Stimulated activated CD4-positive, alpha-beta T cell treated with anti-CD3 and anti-CD28 coated beads, TNF-alpha, amount 100 ng/mL, for 24 hours (primary cell): ENCODE measurements at places on chromosomes 1 and 21.
A peak's percentile ranks its signal among the peaks of the same experiment; 100 is the strongest.

DNA sequence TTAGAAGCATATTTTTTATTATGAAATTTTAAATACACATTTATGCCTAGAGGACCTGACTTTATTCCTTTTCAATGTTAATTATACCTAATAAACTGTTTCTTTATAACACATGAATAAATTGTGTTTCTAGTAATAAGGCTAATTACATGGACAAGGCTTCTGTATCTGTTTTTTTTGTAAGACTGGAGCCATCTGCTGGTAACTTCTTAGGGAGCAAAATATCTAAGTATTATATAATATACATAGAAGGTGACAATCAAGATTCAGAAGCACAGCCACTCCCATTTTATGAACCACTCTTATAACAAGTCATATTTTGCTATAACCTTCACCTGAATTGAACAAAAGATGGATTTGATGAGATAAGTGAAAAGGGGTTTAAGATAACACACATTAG is 84.2 kb downstream of the LBR start:
- no peak for DNase-seq

- no peak for DNase-seq
Observed at GRCh38 chr1:78079580-78079979, 33.8 kb downstream of the GIPC2 start.

DNA sequence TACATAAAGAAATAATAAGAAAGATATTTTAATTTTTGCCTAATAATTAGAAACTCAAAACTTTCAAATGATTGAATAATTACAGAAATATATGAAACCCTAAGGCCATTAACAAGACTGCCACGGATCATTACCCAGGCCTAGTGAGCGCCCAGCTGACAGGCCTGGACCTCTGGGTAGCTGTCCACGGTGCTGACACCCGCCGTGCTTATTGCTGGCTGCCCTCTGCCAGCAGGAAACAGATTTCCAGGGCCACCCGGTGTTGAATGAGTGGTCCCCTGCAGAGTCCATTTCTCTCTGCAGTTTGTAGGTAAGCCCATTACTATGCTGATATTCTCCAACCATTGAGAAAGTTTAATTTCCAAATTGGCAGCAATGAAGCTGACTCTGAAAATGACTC is 254.4 kb upstream of the GJB5 start:
- no peak for DNase-seq

DNA sequence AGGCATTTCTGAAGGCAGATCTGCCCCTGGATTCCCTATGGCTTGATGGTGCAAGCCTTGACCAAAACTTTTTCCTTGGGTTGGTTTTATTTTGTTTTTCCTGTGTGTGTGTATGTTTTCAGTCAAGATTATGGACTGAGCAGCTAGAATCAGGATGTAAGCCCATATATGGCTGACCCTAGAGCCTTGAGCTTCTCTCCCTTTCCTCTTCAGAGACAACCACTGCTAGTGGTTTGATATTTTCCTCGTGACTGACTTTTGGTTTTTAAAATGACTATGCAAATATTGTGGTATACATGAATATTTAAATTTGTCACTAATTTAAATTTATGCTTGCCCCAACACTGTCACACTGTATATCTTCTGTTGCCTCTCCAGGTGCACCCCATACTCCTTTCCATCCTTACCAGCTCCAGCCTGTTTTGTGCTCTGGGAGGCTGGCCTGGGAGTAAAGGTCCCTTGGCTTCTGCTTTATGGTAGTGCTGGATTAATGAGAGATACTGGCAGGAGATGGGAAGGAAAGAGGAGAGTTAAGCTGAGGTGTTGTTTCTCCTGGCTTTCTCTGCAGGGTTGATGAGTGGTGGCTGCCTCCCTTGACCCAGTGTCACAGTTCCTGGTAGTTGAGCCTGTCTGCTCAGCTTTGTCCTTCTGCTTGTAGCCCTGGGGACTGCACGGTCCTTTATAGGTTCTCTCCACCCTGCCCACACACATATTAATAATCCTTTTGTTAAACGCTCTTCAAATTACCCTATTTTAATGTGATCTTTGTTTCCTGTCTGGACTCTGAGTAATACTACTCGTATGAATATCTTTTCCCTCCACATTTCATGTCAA is 44.4 kb downstream of the RWDD3 start:
- DNase-seq = no peak

GRCh38 chr1:100164702-100165101 is 13.4 kb downstream of the LRRC39 start:
- DNase-seq = no peak

DNA sequence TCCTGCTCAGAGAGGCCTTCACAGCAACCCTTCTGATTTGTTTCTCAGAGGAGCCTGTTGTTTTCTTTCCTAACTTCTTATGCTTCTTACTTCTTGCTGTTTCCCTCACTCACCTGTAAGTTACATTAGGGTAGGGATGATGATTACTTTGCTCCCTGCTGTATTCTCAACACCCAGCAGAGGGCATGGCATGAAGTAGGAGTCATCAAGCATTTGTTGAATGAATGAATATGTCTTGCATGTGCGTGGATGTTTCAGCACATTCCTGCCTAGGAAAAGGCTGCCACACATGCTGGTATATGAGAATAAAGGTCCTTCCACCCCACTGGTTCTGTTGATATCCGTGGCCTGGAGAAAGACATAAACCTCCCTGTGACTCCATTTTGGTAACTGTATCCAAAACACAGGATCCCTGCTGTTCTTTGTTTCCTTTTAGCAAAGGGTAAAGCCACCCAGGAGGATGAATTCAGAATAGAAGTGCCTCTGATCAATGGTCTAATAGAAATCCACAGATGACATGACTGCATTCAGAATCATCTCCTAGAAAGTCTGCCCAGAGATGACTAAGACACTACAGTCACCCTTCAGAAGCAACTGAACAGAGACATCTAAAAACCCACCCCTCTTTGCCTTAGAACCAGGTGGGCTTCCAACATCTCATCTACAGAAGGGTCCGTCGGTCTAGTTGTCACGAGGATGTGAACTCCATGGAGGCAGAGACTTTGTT is 168.8 kb downstream of the ZSCAN20 start:
- DNase-seq = no peak

DNA sequence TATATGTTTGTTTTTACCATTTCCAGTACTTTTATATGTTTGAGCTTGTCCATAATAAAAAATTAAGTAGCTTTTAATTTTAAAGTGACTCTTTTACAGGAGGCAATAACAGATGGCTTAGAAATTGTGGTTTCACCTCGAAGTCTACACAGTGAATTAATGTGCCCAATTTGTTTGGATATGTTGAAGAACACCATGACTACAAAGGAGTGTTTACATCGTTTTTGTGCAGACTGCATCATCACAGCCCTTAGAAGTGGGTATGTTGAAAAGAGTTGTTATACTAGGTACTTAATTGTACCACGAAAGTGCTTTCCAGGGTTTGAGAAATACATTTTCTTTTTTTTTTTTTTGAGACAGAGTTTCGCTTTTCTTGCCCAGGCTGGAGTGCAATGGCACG is 46.1 kb downstream of the RNF2 start:
- DNase-seq = no peak

GRCh38 chr1:29831500-29832117 is 595.3 kb downstream of the PTPRU start:
- no peak for DNase-seq

- DNase-seq = no peak
Observed at GRCh38 chr1:1875932-1876331, 15.0 kb downstream of the GNB1 start.

GRCh38 chr1:168180148-168180524 is 1.4 kb downstream of the TIPRL start:
- DNase-seq = no peak

GRCh38 chr1:238606896-238607295 is 716.2 kb upstream of the ZP4 start:
- DNase-seq = no peak

DNA sequence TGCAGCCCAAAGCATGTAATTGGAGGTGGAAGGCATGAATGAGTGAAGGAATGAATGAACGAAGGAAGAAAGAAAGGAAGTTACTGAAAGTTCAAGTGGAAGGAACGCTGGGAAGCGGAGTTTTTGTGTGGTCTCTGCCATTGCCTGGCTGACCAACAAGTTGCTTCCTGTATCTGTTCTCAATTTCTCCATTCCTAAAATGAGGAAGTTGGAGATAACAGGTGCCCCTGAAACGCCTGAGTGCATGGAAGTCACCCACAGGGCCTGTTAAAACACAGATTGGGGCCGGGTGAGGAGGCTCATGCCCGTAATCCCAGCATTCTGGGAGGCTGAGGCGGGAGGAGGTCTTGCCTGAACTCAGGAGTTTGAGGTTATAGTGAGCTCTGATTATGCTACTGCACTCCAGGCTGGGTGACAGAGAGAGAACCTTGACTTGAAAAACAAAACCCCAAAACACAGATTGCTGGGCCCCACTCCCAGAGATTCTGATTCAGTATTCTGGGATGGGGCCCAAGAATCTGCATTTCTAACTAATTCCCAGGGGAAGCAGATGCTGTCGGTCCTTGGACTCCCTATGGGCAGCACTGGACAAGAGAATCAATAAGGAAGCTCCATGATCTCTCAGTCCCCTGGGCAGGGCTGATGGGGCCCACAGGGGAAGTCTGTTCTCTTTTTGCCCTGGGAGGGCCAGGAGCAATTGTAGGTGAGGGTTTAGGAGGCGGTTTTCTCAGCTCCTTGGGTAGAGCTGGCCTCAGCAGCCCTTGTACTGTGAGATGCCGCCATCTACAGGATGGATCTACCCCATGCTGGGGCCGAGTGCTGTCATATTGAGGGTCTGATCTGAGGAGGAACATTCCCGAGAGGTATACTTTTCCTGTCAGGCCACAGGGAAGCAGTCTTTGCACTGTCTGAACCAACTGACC is 3.3 kb upstream of the CNR2 start:
- DNase-seq = peak; percentile 12

GRCh38 chr1:176559878-176560277 is 96.9 kb downstream of the PAPPA2 start:
- no peak for DNase-seq

DNA sequence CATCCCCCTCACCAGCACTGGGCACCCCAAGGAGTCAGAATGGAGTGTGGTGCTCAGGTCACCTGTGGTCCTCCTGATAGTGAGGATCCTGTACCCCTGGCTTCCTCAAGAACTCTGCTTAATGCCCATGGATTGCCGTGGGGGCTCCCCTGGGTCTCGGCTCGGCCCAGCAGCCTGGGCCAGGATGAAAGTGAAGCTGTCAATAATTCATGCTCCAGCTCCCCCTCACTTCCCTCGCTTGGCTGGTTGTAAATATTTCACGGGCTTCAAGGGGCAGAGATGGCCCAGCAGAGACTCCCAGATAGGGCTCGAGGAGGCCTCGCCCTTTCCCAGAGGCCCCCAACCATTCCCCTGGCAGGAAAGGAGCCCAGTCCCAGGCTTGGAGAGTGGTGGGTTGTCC is 42.6 kb upstream of the KCNA10 start:
- DNase-seq = no peak

DNA sequence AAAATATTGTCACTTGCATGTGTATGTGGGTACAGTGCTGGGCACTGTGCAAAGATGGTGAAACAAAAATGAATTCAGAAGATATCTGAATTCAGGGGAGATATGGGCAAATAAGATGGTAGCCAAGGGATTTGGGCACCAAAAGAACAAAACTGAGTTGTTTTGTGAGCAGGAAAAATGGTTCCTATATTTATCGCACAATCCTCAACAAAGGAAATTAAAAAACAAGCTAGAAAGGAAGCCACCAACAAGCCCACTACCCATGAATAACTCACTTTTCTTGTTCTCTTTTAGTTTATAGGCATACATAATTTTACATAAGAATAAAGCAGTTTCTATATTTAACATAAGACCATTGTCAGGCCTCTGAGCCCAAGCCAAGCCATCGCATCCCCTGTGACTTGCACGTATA is 40.7 kb upstream of the VASH2 start:
- DNase-seq = no peak

GRCh38 chr1:4133297-4133938 is 233.3 kb upstream of the C1orf174 start:
- no peak for DNase-seq

DNA sequence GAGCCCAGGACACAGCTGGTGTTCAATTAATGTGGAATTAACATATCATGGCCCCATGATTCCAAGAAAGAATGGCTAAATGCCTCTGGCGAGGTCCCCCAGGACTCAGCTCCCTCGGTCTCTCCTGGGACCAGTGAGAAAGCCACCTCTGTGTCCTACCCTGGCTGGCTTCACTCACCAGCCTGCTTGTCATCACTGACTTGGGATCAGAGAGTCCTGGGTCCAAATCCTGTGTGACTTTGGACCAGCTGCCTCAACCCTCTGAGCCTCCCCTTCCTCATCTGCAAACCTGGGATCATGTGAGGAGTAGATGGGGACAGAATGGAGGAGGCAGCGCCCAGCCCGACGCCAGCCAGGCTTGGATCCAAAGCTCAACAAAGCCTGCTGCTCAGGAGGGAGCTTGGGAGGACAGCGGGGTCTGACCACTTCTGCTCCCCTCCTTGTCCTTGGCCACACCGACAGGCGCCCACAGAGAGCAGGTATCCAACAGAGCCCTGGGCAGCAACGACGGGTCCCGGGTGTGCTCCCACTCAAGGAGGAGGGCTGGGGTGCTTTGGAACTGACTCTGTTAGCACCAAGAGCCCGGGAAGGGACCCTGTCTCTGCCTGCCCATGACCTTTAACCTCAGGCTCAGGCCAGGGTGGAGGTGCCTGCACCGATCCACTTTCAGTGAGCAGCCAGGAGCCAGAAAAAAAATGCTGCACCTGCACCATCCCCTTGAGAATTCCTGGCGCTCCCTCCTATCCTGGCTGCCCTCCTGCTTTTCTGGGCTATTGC is 3.2 kb downstream of the SH2D5 start:
- DNase-seq = no peak

DNA sequence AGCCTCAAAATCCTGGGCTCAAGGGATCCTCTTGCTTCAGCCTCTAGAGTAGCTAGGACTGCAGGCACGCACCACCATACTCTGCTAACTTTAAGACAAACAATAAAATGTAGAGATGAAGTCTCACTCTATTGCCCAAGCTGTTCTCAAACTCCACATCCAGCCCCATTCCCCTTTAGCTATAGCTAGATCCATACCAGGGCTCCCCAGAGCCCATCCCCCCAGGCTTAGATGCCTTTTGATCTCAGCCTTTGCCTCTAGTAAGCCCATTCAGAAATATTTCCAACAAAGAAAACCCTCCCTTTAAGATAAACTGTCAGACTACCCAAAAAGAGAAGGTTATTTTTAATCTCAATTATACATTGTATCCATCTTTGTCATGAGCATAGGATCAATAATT is 325.4 kb downstream of the CHRM3 start:
- DNase-seq = no peak

- DNase-seq = no peak
Observed at GRCh38 chr1:232880354-232880753, 70.1 kb upstream of the NTPCR start.
